Gastroesophageal sphincter (tissue), 4 donors: ENCODE measurements at places on chromosomes 16 and 17. TPM values are rescaled to one million over a fixed set of nuclear protein-coding genes. Genes with fewer than 3 reads are reported as not detected.

Gene PRSS33
- not detected for total RNA-seq

Gene SULT1A4
- total RNA-seq = 22.2 TPM

Gene CHST5
- not detected for total RNA-seq

Gene NTN1
- total RNA-seq = 95.6 TPM

Gene POLR3K
- 5.0 TPM for total RNA-seq

Gene UTS2R
- not detected for total RNA-seq

Gene OTOP2
- total RNA-seq = not detected

Gene KRTAP9-4
- total RNA-seq = not detected

Gene KRTAP1-4
- not detected for total RNA-seq

Gene INO80E
- total RNA-seq = 82.2 TPM

Gene OR1F1
- not detected for total RNA-seq

Gene ARL5C
- total RNA-seq = not detected

Gene MINK1
- 48.6 TPM for total RNA-seq

Gene KRT20
- total RNA-seq = not detected

Gene SMIM5
- total RNA-seq = 6.8 TPM

Gene PRSS27
- total RNA-seq = 2.8 TPM

Gene TXNDC11
- total RNA-seq = 30.2 TPM

Gene NHLRC4
- 2.9 TPM for total RNA-seq

Gene ALOX12
- 0.62 TPM for total RNA-seq

Gene TCF25
- 128 TPM for total RNA-seq

Gene NPIPB2
- 5.6 TPM for total RNA-seq

Gene PIPOX
- 0.52 TPM for total RNA-seq

Gene SOCS3
- total RNA-seq = 423 TPM

Gene ZSWIM7
- total RNA-seq = 32.4 TPM

Gene TBC1D3K
- total RNA-seq = not detected

Gene NKIRAS2
- total RNA-seq = 61.5 TPM

Gene OGFOD3
- 30.1 TPM for total RNA-seq

Gene TLCD3B
- total RNA-seq = not detected

Gene MT1G
- 16.0 TPM for total RNA-seq

Gene EFNB3
- total RNA-seq = not detected

Gene TRPV3
- total RNA-seq = 0.31 TPM

Gene CRISPLD2
- 176 TPM for total RNA-seq

Gene GLTPD2
- total RNA-seq = not detected

Gene KRTAP1-5
- total RNA-seq = not detected

Gene DCXR
- total RNA-seq = 138 TPM

Gene EDC4
- 43.8 TPM for total RNA-seq

Gene ACSM2B
- total RNA-seq = not detected

Gene FNDC8
- not detected for total RNA-seq

Gene CEMP1
- total RNA-seq = 0.40 TPM

Gene KRT28
- total RNA-seq = not detected

Gene KRTAP2-1
- not detected for total RNA-seq

Gene RECQL5
- total RNA-seq = 14.3 TPM

Gene KRTAP16-1
- total RNA-seq = not detected

Gene NUPR1
- total RNA-seq = 52.8 TPM

Gene ATP1B2
- total RNA-seq = 3.1 TPM
